ENCODE measurements at places on chromosomes 7 and 10.

DNA sequence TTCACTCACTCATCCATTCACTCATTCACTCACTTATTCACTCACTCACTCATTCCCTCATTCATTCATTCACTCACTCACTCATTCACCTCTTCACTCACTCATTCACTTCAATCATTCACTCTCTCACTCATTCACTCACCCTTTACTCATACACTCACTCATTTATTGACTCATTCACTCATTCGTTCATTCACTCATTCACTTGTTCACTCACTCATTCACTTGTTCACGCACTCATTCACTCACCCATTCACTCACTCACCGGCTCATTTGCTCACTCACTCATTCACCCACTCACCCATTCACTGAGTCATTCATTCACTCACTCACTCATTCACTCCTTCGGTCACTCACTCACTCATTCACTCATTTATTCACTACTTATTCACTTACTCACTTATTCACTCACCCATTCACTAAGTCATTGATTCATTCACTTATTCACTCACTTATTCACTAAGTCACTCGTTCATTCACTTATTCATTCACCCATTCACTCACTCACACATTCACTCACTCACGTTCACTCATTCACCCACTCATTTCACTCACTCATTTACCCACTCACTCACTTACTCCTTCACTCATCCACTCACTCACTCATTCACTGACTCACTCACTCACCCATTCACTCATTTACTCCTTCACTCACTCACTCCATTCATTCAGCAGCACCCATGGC lies 4.7 kb upstream of the PFKP start:
- DNase-seq, result no peak

- no peak for DNase-seq
These were observed 228.5 kb downstream of the SLC25A13 start for GRCh38 chr7:96093435-96093834.

- no peak for DNase-seq
These were observed 128.1 kb upstream of the SAMD8 start for GRCh38 chr10:74983383-74983782.

DNA sequence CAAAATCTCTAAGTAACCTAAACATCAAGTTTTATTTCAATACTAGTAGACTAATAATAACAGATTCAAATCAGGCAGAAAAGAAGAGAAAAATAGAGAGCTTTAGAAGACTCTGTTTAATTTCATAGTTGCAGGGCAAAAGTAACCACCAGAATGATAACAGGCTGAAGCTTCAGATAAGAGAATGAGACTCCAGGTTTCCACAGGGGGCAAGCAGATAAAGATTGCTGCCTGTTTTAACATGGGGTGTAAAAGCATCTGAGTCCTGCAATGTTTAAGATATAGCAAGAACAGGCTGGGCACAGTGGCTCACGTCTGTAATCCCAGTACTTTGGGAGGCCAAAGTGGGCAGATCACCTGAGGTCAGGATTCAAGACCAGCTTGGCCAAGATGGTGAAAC lies 11.0 kb downstream of the CROT start:
- no peak for DNase-seq

All from neural crest cell (in vitro differentiated cells).